ENCODE measurements at places on chromosomes 16 and 17.

GRCh38 chr17:67063141-67063540 lies 18.8 kb downstream of the CACNG1 start:
- no peak for DNase-seq

DNA sequence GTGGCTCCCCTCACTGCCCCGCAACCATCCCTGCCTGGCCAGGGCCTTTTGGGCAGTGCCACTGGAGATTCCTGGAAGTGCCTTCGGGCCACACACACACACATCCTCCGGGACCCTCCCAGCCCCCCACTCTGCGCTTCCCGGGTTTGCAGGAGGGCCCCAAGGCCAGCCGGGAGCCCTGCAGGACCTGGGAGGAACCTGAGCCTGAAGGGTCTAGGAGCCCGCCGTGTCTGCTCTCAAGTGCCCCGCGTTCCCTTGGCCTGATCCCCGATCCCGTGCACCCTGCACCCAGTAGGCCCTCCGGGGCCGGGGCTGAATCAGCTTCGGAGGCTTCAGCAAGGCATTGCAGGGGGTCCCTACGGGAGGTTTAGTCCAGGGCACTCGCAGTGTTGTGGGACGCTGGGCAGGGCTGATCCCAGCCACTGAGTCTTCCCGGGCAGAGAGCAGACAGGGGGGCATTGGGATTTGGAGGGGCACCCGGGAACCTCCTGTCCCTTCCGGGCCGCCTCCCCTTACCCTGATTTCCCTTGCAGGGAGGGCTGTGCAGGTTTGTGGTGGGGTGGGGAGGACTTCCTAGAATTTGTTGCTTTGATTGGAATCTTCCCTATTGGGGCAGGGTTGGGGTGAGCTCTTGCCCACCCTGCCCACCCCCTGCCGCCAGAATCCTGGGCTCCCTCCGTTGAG lies 36.9 kb downstream of the TMEM235 start:
- no peak for DNase-seq

- DNase-seq = no peak
Observed at GRCh38 chr16:88341551-88342290, 41.0 kb upstream of the ZNF469 start.

- peak; percentile 95 for DNase-seq
Observed at GRCh38 chr17:72702136-72702735, 390.3 kb downstream of the SLC39A11 start.

- DNase-seq = no peak
Observed at GRCh38 chr16:86020971-86021370, 122.0 kb downstream of the IRF8 start.

Data from A549 (cell line).